ENCODE measurements at places on chromosomes 6 and 20.

DNA sequence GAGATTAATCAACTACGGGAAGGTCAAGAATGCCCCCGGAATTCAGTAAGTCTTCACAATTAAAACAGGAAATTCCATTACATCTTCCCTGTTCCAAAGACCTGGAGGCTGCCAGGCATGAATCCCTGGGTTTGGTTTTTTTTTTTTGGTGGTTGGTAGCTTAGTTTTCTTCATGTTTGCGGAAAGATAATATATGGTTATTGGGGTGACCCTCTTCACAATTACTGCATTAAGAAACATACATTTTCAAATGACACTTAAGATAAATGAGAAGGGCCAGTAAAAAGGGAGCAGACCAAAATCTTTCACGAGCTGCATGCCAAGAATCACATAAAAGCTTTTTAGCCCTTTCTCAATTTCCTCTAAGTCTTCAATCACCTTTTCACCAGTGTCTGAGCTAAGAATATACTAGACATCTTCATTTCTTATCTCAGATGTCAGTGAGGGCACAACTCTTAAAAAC is 64.0 kb downstream of the KIF13A start:
- no peak for DNase-seq

- DNase-seq = no peak
Measured at GRCh38 chr6:16704401-16705045, 56.7 kb downstream of the ATXN1 start.

DNA sequence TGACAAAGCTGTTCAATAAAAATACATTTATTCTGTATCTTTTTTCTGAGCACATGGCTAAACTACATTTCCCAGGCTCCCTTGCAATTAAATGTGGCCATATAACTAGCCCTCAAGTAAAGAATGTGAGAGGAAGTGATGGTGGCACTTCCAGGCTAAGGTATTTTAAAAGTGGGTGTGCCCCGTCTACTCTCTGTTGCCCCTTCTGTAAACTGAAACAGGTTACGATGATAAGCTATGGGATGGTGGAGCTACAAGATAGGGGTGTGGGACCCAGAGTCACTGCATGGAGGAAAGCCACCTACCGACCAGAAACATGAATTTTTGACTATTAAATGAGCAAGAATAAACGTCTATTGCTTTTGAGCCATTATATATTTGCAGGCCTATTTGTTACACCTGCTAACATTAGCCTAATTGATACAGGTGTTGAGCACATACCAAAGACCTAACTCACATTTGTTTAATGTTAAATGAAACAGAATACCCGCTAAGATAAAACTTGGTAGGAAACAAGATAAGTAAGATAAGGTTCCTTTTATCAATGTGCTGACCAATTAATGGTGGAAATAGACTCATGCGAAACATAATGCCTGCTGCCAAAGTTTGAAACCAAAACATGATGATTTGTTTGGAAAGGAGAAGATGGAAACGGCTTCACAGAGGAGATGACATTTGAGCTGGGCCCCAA is 3.1 kb downstream of the FYN start:
- peak; percentile 21 for DNase-seq

GRCh38 chr6:135209803-135210202 is 28.7 kb downstream of the MYB start:
- DNase-seq = no peak

DNA sequence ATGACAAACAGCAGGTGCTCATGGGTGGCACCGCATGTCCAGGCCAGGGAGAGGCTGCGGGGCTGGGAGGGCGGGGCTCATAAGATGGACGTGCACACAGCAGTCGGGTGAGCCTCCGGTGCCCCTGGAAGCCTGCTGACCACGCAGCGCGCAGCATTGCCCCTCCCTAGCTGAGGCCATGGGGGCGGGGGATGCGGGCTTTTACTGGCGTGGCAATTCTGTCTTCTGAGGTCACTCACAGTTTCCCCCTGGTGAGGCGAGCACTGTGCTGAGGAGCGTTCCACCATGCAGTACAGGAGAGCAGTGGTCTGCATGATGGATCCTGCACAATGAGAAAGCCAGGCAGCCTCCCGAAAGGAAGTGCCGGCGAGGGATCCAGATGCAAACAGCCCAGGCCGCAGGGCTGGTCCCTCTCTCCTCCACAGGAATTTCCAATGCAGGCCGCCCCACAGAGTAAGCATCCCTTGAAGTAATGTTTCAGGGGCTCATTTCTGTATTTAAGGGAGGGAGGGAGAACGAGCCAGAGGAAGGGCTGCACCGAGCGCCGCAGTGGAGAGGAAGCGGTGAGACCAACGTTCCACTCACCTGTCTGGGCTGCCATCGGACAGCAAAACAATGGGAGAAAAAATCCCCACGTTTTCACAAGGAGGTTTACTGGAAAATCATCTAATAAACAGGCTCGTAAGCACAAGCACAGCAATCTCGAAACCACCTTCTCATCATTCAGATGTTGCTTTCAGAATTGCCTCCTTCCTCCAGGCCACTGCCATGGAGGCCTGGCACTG is 56.0 kb downstream of the IRF4 start:
- no peak for DNase-seq

DNA sequence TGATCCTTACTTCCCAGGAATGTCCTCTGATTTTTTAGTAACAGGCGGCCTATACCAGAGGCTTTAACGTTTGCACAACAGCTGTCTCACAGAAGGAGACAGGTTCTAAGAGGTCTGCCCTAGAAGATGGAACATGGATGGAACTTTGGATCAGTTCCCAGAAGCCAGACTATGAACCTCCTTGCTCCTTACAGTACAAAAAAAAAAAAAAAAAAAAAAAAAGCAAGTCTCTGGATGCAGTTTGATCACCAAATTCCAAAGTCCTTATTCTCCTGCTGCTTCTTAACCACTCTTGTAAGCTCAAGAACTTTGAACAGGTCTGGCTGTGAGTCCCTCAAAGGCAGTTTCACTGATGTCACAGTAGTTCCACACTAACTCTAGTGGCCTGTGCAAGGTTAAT is 2.0 kb upstream of the TRMT11 start:
- DNase-seq = no peak

DNA sequence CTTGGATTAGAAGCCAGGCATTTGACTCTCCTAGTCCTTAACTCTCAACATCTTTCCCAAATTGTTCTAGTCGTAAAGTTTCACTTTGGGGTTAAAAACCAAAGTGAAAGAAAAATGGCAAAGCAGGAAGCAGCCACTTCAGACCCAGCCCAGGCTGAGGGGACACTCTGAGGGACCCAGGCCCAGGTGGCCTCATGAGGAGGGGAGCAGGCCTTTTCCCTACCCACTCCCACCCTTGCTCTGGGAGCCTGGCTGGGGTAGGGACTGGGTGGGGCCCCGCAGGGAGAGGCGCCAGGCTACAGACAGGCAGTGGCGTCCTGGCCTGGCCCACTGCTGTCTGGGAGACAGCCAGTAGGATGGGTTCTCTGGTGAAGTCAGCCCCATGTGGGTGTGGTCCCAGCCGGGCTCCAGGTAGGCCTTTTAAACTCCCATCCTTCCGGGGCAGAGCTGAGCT is 68.7 kb upstream of the MYL9 start:
- no peak for DNase-seq

DNA sequence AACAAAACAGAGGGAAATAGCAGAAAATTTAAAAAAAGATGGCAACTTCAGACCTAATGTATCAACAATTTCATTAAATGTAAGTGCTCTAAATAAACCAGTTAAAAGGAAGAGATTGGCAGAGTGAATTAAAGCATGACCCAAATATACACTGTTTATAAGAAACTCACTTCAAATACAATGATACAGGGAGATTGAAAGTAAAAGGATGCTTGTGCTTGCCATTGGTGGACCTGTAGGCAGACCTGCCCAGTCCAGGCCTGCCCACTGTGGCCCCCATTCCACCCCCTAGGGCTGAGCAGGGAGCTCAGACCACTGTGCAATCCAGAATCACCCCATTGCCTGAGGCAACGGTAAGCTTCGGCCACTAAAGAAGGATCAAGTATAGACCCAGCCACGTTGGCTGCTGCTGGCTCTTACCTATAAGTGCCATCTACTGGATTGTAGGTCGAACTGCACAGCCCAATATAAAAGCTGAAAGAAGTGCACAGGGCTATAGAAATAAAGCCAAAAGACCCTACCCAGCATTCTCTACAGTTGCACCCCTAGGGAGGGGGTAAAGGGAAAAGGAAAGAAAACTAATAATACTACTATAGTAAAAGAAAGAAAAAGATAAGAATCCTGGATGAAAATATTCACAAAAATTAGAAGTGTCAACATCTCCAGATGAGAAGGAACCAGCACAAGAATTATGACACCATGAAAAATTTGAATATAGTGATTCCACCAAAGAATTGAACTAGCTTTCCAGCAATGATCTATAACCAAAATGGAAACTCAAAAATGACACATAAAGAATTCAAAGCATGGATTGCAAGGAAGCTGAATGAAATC is 36.1 kb downstream of the PSMB1 start:
- DNase-seq = peak; percentile 46

DNA sequence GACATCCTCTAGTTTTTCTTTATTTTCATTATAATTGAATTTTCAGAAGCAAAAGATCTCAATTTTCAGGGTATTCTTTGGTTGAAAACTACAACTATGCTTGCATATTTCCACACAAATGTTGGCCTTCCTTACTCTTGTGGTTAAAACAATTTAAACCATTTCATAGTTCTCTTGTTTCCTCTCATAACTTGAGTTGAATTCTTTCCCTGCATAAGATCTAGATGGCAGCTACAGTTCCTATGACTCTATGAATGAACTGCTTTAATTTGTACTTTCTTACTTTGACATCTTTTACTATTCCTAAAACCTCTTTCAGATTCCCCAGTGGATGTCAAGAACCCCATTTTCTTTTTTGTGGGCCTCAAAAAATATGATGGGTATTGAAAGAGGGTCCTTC is 564.5 kb downstream of the NKAIN2 start:
- no peak for DNase-seq

GRCh38 chr6:117666881-117667280 is 8.4 kb upstream of the NUS1 start:
- DNase-seq = no peak
